ENCODE measurements at places on chromosomes 7 and 10. TPM values are rescaled to one million over a fixed set of nuclear protein-coding genes. Genes with fewer than 3 reads are reported as not detected.
A peak's percentile ranks its signal among the peaks of the same experiment; 100 is the strongest.

- no peak for DNase-seq
Observed at GRCh38 chr10:61981460-61981859, 80.0 kb downstream of the ARID5B start.

GRCh38 chr7:50397320-50397970 lies 52.7 kb downstream of the FIGNL1 start:
- no peak for DNase-seq

GRCh38 chr10:65818990-65819389 lies 1106.8 kb upstream of the LRRTM3 start:
- DNase-seq = no peak

DNA sequence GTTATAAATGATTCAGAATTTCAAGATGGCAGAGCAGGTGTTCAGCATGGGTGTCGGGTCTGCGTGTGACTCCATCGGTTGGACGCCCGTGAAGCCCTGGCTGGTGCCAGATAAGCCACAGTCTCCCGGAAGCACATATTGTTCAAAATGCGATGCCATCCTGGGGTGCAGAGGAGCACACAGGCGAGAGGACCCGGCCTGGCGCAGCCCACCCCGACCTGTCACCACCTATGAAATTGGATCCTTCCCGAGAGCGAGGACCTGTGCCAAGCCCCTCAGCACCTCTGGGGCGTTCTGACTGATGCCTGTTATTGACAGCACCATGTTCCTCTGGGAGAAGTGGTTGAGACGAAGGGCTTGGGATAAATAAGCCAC lies 110.1 kb downstream of the ACTR3B start:
- DNase-seq = no peak

- no peak for DNase-seq
Observed at GRCh38 chr10:95530029-95530428, 31.1 kb downstream of the SORBS1 start.

DNA sequence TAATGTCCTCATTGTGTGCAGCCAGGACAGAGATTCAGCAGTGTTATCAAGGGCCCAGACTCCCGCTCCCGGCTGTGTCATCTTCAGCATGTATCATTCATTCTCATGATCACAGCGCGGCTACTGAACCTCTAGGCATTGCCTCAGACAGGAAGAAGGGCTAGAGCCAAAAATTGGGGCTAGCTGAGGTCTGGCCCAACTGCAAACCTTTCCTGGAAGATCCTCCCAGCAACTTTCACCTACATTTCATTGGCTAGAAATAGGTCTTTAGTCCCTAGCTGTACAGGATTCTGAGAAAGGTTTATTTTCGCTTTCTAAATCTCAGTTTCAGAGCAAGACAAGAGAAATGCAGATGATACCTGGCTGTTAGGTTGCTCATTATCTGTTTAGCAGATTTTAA lies 81.9 kb downstream of the CREM start:
- DNase-seq = no peak

DNA sequence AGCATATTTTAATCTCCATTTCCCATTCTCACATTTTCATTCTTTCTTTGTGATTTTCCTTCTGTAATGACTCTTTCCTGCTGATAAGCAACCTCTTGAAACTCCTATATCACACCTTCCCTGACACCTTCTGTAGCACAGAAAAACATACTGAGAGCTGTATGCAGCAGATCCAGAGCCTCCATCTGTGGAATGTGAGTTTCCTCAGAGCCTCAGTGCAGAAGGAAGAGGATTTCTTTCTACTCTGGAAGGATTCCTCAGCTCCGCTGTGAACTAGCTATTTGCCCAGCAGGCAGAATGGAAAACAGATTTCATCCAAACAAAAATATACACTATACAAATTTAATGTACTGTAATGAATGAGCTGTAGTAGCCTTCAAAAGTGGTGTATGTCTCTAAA lies 841.3 kb upstream of the ZWINT start:
- DNase-seq = no peak

GRCh38 chr10:97089209-97089870 lies 96.4 kb downstream of the SLIT1 start:
- DNase-seq = no peak

DNA sequence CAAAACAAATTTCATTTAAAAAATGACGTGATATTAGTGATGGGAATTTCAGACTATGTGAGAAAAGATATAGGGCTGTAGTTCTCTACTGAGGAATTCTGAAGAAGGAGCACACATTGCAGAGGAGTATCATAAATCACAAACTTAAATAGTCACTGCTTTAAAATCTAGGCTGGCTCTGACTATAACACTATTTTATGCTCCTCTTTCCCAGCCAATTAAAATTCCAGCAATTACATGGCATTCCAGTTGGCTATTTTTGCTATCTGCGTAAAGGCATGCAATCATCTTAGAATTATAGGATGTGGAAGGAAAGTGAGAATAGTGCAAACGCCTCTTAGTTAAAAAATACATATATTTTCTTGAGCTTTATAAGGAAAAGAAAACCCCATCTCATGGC lies 123.1 kb downstream of the GNAI1 start:
- DNase-seq = no peak

DNA sequence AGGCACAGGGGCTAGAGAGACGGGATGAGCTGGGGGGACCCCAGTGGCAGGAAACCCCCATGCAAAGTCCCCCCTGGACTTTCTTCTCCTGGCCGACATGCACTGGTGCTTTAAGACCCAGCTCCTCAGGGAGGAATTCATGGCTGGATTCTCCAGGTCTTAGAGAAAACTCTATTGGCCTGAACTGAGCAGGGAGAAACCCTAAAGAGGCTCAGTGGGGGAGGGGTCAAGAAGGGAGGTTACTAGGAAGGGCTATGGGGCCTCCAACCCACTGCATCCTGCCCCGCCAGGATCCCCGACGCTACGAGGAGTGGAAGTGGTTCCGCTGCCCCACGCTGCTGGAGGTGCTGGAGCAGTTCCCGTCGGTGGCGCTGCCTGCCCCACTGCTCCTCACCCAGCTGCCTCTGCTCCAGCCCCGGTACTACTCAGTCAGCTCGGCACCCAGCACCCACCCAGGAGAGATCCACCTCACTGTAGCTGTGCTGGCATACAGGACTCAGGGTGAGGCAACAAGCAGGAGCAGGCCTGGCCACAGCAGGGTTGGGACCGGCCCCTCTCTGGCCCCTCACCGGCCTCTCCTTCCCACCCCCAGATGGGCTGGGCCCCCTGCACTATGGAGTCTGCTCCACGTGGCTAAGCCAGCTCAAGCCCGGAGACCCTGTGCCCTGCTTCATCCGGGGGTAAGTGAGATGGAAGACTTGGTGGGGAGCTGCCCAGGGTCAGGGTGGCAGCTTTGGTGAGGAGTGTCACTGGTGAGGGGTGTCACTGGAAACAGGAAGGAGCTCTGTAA lies 13.8 kb downstream of the ATG9B start:
- DNase-seq = peak; percentile 59

- no peak for DNase-seq
Observed at GRCh38 chr7:17038160-17038782, 156.5 kb upstream of the AGR3 start.

DNA sequence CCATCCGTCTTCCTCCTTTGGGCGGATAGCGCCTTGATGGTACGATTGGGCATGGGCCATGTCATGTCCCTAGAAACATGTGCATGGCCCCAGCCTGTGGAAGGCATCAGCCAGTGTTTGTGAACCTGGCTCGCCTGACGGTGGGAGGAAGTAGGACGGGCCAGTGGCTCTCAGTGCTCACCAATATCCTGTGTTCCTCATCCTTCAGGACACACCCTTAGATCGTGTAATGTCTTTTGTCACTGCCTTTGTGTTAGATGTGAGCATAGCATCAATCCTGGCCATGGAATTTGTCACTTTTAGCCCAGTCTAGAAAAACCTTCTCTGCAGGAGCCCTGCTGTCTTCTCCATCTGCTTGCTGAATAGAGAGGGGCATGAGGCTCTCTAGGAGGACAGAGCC lies 77.6 kb downstream of the PFKFB3 start:
- DNase-seq = no peak

- peak; percentile 68 for DNase-seq
Observed at GRCh38 chr7:16816824-16817223, 12.0 kb upstream of the AGR2 start.

DNA sequence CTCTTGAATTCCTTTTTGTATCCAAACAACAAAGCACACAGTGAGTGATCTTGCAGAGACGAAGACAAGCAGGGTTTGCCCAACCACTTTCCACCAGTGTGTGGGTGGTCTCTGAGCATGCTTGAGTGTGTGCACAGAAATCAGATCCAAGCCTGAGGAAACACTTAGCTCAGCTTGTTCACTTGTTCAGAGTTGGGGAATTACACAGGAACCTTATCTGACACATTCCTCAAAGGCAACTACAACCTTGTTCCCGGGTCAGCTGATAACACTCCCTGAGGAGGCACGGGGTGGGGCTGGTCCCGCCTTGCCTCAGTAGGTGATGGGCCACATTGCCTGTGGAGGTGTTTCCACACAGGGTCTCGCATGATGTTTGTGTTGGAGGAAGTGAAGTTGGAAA lies 216.9 kb downstream of the DYNC1I1 start:
- peak; percentile 10 for DNase-seq

DNA sequence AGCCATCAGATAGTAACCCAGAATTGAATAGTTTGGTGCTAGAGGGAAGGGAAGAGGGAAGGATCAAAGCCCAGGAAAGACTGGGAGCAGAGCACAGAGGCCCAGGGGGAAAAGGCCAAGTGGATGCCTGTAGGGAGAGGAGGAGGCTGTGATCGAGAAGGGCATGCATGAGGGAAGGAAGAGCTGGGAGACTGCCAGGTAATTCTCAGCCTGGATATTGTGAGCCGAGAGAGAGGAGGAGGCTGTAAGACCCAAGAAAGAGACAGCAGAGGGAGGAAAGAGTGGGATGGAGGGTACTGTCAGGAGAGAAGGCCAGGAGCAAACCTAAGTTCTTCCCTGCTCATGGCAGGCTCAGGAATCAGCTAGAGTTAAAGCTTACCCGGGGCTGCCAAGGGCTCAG lies 178.2 kb downstream of the CCDC3 start:
- DNase-seq = no peak

- no peak for DNase-seq
Observed at GRCh38 chr10:405648-406047, 270.4 kb downstream of the ZMYND11 start.

DNA sequence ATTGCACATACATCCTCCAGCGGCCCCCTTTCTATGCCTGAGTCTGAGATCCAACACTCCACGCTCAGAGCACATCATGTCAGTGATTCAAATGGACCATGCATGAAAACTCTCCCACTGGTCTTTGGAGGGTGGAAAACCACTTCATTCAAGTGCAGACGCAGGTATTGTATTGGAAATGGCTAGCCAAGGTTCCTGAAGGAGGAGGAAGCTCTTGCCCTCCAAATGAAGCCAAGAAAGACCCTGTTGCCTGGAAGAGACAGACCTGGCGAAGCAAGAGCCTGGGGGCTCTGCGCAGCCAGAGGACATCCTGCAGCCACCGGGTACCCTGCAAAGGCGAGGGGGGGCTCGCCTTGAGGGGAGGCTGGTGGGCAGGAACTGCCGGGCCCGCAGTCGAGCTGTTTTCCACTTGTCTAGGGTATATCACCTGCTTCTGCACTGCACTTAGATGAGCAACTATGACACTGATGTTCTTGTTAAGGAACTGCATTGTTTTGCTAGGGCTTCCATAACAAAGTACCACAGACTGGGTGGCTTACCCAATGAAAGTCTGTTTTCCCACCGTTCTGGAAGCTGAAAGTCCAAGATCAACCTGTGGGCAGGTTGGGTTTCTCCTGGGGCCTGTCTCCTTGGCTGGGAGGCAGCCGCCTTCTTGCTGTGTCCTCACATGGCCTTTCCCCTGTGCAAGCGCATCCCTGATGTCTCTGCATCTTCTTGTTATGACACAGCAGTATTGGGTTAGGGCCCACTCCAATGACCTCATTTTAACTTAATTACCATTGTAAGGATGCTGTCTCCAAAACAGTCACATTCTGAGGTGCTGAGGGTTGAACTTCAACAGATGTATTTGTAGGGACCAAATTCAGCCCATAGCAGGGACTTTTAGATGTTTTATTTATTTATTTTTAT lies 233.4 kb downstream of the ARHGAP12 start:
- peak; percentile 47 for DNase-seq

GRCh38 chr10:73838827-73839226 lies 27.4 kb upstream of the NDST2 start:
- no peak for DNase-seq

GRCh38 chr10:93861825-93862224 lies 32.0 kb upstream of the SLC35G1 start:
- DNase-seq = no peak

DNA sequence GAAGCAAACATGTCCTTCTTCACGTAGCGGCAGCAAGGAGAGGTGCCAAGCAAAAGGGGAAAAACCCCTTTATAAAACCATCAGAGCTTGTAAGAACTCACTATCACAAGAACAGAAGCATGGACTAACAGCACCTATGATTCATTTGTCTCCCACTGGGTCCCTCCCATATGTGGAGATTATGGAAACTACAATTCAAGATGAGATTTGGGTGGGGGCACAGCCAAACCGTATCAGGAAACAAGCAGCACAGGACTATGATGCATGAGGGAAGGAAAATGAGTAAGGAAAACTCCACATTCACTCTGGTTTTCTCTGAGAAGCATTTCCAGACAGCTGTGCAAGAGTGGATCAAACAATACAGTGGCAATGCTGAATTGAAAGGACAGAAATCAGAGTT lies 81.6 kb downstream of the RSU1 start:
- DNase-seq = no peak

DNA sequence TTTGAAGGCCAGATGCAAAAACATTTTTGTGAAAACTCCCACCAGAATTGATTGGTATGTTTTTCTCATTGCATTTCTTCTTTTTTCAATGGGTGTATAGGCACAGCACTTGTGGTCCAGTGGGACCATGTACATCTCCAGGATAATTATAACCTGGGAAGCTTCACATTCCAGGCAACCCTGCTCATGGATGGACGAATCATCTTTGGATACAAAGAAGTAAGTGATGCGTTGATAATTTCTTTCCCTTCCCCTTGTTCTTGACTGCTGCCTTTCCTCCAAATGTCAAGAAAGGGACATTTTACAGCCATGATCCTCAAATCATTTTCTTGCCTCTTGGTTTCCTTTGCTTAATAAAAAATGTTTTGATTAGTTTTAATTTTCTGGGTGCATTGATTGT lies 331.5 kb downstream of the PLXDC2 start:
- DNase-seq = peak; percentile 24

DNA sequence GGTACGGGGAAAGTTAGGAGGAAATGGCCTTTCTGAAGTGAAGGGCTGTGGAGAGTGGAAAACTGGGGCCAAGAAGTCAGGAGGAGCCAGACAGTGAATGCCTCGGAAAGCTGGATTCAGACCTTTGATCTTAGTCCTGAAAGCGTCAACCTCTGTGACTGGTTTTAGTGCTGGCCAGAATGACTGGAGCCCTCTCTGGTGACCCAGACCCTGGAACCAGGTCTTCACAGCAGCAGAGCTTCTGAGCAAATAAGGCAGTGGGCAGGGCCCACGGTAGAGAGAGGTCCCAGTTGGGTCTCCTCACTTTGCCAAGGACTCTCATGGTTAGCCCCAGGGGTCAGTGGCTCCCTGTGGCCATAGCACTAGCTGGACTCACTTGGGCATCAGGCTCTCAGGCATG lies 157.7 kb upstream of the EEPD1 start:
- DNase-seq = no peak

GRCh38 chr10:95395947-95396449 lies 105.2 kb upstream of the PDLIM1 start:
- no peak for DNase-seq

GFRA1 gene
- total RNA-seq = 41.5 TPM

PTPRN2 gene
- total RNA-seq = 1.4 TPM

CALHM3 gene
- not detected for total RNA-seq

ATAD1 gene
- 25.3 TPM for total RNA-seq

RPP30 gene
- 43.3 TPM for total RNA-seq

RSPH10B gene
- 0.31 TPM for total RNA-seq

CADPS2 gene
- 11.3 TPM for total RNA-seq

TMEM270 gene
- not detected for total RNA-seq

All from muscle of leg (tissue), 16 donors.